ENCODE measurements at places on chromosomes 3 and 15. TPM values are rescaled to one million over a fixed set of nuclear protein-coding genes. Genes with fewer than 3 reads are reported as not detected.

LDHAL6B gene
- total RNA-seq: not detected

HCN4 gene
- total RNA-seq: not detected

KNG1 gene
- total RNA-seq: not detected

HAPLN3 gene
- total RNA-seq: 25.4 TPM

HYAL2 gene
- total RNA-seq: 582 TPM

LRRC31 gene
- not detected for total RNA-seq

MYO5C gene
- total RNA-seq: 36.7 TPM

LRTM1 gene
- not detected for total RNA-seq

LRRFIP2 gene
- total RNA-seq: 30.7 TPM

BSN gene
- 0.65 TPM for total RNA-seq

SERINC4 gene
- total RNA-seq: not detected

DNAH1 gene
- total RNA-seq: 8.5 TPM

GOLGA8K gene
- total RNA-seq: 0.65 TPM

CAV3 gene
- not detected for total RNA-seq

FSD2 gene
- not detected for total RNA-seq

All from vein endothelial cell (primary cell).